Muscle of back (tissue), 13 donors: ENCODE measurements at places on chromosomes 2 and 18.

DNA sequence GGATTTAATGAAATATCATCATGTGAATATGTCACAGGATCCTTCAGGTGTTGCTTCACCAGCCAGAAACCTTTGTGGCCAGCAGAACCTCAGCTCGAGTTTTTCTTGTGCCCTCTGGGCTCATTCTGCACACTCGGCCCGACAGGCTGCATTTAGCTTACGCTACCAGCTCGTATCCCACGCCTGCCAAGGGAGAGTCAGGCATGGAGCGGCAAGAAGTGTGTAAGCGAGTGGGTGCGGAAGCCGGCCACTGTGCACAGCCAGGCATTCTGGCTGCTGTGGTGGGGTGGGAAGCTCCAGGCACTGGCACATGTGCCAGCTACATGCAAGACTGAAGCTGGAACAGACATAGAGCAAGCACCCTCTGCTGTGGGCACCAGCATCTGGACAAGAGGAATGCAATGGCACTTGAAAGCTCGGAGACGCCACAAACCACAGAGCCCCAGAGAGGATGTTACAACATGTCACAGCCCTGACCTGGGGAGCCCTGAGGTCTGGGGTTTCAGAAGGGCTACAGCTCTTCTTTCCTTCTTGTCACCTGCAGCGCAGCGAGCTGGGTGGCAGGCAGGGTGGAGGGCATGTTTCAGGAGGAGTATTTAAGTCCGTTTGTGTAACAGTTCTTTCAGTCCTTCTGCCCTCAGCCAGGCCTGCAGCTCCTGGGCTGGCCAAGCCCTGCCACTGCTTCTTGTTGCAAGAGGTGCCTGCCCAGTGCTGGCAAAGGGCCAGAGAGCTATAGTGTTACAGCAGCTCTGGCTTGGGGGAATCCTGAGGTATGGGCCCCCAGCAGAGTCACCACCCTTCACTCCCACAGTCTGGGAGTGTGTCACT lies 257.3 kb upstream of the HNMT start:
- DNase-seq: peak; percentile 4

DNA sequence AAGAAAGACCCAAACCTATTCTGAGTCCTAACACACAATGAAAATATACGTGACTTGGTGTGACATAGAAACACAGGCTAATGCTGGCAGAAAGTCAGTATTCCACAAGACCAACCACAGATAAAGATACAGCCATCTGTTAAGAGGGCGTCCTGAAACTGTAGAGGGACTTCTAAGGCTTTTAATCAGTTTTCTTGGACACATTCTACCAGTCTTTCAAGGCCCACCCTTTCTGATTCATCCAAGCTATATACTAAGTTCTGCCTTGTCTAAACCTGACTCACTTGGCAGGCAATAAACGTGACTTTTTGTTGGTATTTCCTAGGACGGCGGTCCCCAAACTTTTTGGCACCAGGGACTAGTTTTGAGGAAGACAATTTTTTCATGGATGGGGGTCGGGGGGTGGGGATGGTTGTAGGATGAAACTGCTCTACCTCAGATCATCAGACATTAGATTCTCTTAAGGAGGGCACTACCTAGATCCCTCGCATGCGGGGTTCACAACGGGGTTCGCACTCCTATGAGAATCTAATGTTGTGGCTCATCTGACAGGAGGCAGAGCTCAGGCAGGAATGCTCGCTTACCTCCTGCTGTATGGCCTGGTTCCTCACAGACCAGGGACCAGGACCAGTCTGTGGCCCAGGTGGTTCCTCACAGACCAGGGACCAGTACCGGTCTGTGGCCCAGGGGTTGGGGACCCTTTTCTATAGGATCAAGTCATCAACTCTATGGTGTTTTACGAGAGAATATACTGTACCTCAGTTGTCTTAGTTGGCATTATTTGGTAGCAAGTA lies 61.4 kb downstream of the SP3 start:
- no peak for DNase-seq

GRCh38 chr2:127129937-127130336 lies 23.0 kb upstream of the BIN1 start:
- DNase-seq: no peak

DNA sequence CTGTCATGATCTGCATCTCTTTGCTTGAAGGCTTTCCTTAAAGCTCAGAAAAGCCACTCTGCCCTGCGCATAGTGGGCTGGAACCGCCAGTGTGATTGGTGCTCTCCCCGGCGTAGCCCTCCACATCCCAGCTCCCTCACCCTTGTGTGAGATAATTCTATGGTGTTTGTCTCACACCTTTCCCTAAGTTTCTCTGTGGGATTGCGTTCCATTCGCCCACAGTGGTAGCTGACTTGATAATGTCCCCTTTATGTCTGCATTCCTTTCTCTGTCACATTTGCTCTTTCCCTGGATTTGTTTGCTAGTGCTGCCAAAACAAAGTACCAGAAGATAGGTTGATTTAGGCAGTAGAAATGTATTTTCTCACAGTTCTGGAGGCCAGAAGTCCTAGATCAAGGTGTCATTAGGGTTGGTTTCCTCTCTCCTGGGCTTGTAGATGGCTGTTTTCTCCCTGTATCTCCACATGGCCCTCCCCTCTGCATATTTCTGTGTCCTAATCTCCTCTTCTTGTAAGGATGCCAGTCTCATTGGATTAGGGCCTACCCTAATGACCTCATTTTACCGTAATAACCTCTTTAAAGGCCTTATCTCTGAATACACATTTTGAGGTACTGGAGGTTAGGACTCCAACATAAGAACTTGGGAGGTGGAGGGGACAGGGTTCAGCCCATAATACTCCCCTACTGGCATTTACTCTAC lies 7.4 kb upstream of the TMEM87B start:
- no peak for DNase-seq
